Stimulated activated CD4-positive, alpha-beta T cell treated with anti-CD3 and anti-CD28 coated beads, TNF-alpha, amount 100 ng/mL, for 24 hours (primary cell): ENCODE measurements at places on chromosomes 6 and 20.

GRCh38 chr20:14951707-14952418, 614.5 kb upstream of the FLRT3 start:
- DNase-seq = no peak

DNA sequence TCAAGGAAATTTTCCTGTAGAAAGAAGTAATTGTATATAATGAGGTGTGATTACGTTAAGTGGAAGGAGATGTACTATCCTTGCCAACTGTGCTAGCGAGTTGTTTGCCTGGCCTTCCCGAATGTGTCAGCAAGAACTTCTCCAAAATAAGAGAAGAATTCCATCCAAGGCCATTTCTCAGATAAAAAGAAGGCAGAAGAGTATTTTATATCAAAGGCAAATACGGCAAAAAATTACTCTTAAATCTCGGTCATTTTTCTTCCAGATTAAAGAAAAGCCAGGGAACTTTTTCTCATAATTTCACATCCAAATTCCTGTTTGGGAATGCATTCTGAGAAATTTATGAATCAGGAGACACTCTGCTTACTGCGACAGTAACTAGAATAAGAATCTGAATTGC, 290.6 kb downstream of the CBLN4 start:
- DNase-seq = no peak

DNA sequence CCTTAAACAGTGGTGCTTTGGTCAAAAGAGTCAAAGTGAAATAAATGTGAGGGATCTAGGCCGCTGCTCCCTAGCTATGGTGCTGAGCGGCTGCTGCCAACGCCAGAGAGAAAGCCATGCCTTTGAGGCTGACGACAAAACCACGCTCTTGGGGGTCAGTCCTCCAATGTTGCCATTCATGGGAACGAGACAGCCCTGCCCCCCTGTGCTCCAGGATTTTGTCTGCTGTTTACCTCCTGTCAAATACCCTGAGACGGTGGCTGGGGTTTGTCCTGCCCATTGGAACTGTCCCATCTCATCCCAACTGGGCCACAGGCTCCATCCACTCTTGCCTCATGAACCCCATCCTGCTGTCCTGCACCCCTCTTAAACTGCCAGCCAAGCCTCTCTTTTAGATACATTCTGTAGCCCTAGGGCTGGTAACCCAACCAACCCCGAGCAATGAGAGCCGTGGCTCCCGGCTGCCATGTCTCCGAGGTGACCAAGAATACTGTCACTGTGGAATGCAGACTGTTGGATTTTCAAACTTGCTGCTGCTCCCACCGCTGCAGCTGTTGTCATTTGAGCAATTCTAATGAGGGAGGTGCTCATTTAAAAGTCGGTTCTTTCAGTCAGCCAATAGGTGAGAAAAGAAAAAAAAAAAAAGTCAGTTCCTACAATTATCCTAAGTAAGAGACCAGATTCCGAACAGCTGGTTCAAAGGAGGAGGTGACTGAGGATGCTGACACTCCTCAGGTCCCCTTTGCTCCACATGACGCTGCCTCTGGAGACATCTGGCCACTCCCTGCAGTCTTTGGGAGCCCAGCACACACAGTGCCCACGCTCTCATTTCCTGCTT, 73.1 kb upstream of the QKI start:
- DNase-seq = no peak

DNA sequence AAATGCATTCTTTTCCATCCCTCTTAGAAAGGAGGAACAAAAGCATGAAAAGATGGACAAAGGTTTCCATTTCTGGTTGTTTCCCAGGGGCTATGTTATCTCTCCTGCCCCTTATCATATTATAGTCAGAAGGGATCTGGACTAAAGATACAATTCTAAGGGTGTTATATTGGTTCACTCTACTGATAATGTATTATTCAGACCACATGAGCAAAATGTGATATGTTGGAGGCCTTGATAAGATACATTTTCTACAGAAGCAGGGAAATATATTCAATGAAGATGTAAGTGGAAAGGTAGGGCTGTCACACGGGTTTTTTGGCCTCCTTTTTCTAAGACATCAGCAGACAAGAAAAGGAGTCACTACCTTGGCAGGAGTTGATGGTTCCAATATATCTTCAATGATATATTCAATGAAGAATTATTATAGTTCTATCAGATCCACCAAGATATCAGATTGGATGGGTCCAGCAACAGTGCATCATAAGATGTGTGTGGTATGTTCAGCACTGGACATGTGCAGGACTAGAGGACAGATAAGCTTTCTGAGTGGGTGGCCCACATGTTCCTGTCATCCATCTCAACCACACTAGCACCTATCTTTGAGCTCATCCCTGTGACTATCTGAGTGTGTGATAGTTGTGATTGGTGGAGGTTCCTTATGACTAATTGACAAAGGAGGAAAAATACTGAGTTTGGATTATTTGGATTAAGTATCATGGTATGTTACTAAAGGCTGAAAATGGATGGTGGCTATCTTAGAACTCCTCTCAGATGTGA, 5.7 kb upstream of the ZKSCAN3 start:
- no peak for DNase-seq

DNA sequence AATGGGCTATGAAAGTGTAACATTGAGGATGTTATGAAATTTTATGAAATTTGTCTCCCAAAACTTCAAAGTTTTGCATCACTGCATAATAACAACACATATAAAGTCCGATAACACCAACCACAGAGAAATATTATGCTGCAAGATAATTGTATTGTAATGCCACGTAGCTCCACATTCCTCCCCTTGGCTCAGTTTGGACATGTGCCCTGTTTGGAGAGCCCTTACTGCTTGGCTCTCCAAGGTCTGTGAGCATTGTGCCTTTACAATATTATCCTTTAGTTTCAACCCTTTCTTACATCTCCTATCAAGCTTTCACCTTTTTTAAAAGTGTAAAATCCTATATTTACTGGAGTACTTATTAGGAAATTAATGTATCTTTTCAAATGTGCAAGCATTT, 10.8 kb downstream of the HBS1L start:
- no peak for DNase-seq

DNA sequence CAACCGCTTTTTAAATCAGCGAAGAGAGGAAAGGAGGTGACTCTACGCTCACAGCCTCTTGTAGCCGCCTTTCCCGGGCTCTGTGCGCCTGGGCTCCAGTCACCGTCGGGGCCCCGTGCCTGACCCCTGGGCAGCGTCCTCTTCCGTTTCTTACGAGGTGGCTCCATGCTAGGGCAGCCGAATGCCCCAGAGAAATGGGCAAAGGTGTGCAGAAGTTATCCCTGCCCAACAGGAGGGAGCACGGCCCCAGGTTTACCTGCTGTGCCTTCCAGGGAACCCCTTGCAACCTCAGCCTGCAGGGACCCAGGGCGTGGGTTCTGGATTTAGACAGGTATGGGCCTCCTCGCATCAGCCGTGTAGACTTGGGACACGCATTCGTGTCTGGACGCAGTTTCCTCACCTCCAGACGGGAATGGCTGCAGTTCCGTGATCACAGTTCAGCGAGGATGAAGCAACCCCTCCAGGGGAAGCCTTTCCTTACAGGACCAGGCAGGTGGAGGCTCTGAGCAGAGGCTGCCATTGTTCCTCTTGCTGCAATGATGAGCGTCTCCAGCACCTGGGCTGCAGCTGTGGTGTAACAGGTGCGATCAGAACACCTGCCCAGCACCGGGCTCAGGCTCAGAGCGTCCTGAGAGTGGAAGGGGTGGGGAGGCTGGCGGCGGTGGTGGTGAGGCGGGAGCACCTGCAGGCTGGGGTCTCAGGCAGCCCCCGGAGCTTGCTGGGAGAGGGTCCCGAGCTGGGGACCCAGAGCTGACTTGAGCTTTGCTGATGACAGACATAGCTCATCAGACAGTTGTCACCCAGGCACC, 81.3 kb upstream of the BHLHE23 start:
- DNase-seq = no peak

DNA sequence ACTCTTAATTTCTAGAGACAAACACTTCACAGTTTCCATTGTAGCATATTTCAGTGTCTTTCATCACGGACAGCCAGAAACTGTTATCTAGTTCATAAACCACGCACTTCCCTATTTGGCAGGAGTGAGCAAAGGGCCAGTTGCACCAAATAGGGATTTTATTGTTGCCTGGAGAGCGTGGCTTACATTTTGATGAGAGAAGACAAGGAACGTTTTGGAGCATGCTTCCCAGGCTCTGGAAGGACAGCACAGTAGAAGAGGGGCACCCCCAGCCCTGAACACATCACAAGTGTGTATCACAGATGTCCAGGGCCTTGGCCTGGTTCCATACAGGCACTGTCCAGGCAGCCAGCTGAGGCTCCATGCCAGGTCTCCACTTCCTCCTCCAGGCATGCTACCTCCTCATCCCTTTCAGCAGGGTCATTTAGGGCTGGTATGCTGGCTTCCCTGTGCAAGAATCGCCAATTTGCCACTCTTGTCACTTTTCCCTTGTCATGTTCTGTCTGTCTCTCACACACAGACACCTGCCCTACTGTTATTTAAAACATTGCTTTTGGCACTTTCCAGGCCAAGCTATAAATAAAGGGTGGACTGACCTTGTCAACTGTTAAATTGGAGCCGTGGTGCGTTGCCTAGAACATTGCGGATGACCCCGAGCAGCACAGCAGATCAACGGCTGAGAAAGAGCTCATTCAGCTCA, 235.0 kb upstream of the GMDS start:
- no peak for DNase-seq

DNA sequence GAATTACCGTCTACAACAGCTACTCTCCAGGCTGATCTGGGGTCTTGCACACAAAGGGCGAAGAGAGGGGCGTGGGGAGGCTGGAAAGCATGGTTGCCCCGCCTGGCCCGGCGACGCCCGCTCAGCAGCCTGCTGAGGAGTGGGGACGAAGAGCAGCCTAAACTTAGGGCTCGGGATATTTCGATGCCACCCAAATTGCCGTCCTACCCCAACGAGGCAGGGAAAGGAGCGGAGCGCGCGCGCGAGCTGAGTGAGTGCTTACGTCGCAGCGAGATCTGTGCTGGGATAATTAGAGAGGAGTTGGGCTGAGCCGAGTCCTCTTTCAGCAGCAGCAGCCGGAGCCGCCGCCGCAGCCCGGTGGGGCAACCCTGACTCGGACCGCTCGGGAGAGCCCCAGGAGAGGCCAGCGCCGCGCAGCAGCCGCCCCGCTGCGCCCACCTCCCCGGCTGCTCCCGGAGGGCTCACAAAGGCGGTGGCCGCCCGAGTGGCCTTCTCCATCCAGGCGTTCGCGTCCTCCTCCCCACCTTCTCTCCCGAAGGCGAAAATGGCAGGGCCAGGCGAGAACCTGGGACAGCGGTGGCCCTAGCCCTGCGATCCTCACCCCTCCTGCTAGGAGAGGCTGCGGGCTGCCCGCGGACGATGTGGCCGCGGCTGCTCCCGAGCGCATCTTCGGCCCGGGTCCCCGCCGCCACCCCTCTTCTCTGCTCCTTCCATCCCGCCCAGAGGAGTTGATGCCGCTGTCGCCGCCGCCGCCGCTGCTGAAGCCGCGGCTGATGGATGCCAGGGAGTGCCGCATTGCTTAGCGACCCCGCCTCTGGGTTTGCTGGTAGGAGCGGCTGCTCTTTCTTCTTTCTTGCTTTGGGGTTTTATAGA, at the start of gene CLVS2:
Gene CLVS2 (plus strand): TSS at position 315 of the 873 bp plus-strand sequence. CDS start 1,543 bp downstream, outside the sequence.
- DNase-seq = no peak

DNA sequence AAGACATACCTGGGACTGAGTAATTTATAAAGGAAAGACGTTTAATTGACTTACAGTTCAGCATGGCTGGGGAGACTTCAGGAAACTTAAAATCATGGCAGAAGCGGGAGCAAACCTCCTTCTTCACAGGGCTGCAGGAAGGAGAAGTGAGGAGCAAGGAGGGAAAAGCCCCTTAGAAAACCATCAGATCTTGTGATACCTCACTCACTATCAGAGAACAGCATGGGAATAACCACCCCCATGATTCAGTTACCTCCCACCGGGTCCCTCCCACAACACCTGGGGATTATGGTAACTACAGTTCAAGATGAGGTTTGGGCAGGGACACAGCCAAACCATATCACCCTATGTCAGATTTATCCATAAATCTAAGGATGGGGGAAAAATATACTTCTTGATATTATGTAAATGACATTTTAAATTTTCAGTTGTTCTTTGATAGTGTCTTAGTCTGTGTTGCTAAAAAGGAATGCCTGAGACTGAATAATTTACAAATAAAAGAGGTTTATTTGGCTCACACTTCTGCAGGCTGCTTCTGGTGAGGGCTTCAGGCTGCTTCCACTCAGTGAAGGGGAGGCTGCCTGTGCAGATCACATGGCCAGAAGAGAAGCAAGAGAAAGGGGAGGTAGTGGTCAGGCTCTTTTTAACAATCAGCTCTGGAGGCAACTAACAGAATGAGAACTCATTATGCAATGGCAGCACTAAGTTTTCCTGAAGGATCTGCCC, 1.2 kb upstream of the MCM9 start:
- DNase-seq = no peak

DNA sequence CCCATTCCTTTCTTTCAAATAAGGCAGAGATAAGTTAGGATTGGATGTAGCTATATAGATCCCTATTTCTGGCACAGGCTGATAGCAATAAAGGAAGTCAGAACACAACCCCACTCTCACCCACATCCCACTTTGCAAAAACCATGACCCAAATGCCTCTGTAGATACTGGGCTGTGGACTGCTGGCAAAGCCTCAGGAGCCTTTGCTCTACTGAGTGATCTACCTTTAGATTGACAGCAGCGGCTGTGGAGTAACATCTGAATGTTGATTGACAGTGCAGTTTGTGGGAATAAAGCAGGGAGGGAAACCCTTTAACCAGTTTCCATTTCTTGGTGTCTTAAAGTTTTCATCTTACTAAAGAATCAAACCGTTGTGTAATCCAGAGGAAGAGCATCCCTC, 6.7 kb upstream of the TMEM30A start:
- no peak for DNase-seq

DNA sequence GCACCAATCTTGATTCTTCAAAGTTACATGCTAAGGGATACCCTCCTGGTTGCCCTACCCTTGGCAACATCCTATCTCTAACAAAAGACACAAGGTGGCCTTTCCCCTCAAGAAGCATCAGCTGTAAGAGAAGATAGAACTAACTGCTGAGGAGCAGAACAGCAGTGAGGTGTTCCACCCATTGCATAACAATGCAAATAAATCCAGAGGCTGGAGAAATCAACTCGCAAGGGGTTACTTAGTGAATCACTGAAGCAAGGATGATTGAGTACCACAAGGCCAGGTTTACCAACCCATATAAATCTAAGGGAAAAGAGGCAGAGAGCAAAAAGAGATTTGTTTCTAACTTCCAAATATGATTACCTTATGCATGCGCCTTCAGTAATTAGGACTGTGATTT, 36.7 kb downstream of the F13A1 start:
- DNase-seq = no peak

DNA sequence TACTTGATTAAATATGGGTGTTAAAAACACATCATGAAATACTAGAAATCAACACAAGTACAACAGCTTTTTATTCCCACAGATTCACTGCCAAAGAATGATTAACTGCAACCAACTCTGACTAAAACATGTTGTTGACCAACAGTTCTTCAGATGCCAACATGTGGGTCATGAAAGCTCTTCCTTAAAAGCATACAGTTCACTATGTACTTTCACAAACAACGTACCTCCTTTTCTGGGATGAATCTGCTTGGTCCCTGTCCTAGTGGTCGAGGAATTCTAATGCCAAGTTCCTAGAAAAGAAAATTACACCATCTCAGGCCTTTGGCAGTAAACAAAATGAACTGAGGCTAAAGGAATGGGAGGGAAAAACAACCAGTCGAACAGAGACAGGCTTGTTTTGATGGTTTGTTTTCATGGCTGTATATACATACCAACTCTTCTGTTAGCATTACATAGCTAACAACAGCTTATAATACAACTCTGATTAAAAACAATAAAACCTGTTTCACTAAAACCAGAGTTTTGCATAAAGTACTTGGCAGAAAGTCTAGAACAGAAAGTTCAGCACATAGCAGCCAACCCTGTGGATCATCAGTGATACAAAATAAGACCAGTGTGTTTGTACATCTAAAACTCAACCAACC, 92.5 kb downstream of the SESN1 start:
- DNase-seq = no peak

GRCh38 chr6:156282087-156282486, 495.1 kb upstream of the ARID1B start:
- DNase-seq = no peak
